CD4-positive, alpha-beta T cell treated with Interleukin-1 beta for 1 hour (primary cell): ENCODE measurements at places on chromosomes 1 and 21.

GRCh38 chr21:36883532-36884486 lies 82.7 kb downstream of the HLCS start:
- DNase-seq: no peak

DNA sequence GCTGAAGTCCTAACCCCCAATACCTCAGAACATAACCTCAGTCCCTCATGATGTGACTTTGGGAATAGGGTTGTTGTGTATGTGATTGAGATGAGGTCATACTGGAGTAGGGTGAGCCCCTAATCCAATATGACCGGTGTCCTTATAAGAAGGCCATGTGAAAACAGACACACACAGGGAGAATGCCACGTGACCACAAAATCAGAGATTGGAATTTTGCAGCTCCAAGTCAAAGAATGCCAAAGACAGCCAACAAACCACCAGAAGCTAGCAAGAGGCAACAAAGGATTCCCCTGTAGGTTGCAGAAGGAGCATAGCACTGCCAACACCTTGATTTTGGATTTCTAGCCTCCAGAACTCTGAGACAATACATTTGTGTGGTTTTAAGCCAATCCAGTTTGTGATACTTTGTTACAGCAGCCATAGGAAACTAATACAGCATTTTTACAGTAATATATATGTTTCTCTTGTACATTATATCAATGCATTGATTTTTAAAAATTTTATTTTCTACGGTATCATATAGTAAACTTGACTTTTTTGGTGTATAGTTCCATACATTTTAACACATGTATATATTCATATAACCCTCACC lies 5.4 kb downstream of the ZSWIM5 start:
- no peak for DNase-seq

DNA sequence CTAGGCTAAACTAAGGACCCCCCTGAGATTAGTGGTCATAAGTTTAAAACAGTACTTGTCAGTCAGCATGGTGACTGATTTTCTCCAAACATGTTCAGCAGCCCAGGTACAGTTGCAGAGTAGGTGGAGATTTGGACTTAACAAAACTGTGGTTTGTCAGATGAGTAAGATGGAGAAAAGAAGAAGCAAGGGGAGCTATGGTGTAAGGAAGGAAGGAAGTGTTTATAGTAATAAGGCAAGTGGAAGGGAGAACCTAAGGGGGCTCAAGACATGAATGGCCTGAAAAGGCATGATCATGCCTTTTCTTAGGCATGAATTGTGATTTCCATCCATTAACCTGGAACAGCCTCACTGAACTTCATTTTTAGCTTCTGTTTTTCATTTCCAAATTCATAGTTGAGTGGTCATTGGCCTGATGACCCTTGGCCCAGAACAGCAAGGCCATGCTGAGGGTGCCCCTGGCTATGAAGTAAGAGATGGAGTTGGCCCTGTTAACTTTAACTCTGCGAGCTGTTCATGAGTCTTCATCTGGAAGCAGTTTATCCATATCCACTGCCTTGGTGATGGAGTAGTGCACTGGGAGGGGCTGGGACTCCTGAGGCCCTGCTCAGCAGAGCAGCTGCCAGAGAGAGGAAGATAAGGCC lies 60.7 kb downstream of the LRRC8D start:
- DNase-seq: no peak

GRCh38 chr1:40796939-40797667 lies 13.5 kb downstream of the KCNQ4 start:
- no peak for DNase-seq

- DNase-seq: no peak
Observed at GRCh38 chr21:45470087-45470515, 65.1 kb downstream of the COL18A1 start.

GRCh38 chr1:41776891-41777441 lies 141.8 kb downstream of the HIVEP3 start:
- no peak for DNase-seq

GRCh38 chr1:54861070-54861761 lies 25.8 kb downstream of the DHCR24 start:
- DNase-seq: no peak

DNA sequence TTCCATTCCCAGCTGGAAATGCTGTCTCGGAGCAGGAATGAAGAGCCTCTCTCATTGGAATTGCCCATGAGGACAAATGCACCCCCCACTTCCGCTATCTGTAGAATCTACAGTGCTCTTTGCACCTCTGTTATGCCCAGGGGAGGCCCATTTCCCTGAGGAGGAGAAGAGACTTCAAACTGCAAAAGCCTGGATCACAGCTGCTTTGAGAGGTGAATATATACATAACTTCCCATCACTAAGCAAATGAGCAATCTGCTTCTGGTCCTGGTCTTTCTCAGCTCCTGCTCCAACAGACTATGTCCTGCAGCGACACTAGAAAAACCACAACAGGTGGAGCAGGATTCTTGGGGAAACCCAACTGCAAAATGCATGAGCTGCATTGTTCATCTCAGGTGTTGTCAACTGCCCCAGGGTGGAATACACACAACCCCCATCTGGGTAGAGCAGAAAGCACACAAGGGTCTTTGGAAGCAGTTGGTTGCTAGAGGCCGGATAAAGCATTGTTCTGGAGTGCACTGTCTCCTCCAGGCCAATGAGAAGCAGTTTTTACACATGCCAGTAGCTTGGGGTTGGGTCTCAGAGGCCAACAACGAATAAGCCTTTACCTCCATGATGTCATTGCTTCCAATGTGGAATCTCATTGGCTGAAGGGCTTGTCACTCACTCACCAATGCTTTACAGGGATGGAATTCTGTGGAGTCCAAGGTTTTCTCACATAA lies 67.7 kb upstream of the RAB4A start:
- DNase-seq: no peak

GRCh38 chr1:33696311-33696710 lies 167.6 kb upstream of the HMGB4 start:
- DNase-seq: no peak

DNA sequence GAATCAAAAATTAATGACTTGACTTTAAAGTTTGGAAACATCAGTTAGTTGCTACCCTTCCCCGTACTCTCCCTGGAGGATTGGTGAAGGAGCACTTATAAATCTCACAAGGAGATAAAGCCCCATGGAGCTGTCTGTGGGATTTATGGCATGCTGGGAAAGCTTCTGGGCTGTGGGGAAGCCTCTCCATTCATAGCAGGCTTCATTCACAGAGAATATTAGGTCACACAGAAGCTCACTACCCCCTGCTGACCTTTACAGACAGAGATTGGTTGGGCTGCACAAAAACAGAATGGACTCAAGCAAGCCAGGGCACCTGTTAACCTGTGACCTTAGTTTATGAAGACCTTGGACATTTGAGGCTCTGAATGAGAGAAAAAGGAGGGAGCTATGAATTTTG lies 32.1 kb downstream of the RGL1 start:
- no peak for DNase-seq

GRCh38 chr1:178543290-178543607 lies 30.3 kb downstream of the TEX35 start:
- DNase-seq: peak; percentile 18

- DNase-seq: no peak
Observed at GRCh38 chr1:103162360-103162759, 54.0 kb upstream of the COL11A1 start.

GRCh38 chr1:209198961-209199750 lies 384.4 kb upstream of the CAMK1G start:
- DNase-seq: no peak

GRCh38 chr1:9894115-9894514 lies 16.0 kb downstream of the CTNNBIP1 start:
- no peak for DNase-seq

- no peak for DNase-seq
Observed at GRCh38 chr21:34994766-34995631, 54.1 kb downstream of the RUNX1 start.

DNA sequence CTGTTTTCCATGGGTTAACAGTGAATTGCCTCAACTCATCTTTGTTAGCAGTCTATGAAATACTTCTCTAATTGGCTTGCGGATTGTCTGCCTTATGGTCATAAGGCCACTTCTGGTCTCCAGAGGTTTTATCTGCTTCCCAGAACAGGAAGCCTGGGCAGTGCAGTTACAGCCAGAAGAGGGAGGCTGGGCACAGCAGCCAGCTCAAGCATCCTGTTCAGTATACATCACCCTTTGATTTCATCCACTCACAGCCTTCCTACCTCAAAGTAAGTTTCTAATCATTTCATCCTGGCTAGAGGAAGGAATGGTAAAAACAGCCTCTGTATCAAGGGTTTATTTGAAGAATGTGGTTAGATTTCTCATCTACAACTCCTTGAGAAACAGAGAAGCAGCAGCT lies 311.5 kb upstream of the DEPDC1 start:
- no peak for DNase-seq

GRCh38 chr21:26117972-26118367 lies 52.6 kb downstream of the APP start:
- no peak for DNase-seq

DNA sequence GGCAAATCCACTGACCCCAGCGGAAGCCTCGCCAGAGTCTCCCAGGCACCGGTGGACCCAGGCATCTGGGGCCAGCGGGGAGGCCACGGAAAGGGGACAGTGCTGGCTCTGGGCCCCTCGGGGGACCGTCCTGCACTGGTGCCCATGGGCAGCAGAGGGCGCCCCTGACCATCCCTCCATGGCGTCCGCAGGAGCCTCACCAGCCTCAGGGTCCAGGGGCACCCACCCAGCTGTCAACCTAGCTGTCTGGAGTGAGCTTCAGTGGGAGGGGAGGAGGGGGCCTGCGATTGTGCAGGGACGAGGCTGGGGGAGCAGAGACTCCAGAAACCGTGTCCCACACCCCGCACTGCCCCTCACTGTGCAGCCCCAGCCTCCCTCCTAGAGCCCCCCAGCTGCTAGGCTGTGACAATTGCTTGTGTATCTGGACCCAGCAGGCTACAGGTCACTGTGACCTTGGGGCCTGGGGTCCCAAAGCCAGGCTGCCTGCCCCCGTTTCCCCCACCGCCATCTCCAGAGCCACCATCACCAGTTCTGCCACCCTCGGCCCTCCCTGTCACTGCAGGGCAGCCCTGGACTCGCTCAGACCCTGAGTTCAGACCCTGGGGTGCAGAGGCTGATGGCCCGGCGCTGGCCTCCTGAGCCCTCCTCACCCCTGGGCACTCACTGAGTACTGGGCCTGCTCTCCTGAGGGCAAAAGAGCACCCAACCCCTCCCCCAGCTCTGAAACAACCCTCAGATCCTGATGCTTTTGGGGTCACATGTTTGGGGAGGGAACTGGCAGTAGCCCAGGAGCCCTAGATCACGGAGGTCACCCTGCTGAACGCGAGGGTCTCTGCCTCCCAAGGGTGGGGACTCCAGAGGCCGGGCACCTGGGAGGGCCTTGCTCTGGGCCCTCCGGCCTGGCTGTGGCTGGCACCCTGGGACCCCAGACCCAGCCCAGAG lies 10.6 kb upstream of the COL6A1 start:
- DNase-seq: peak; percentile 40

GRCh38 chr1:84959294-84959693 lies 37.6 kb downstream of the MCOLN2 start:
- no peak for DNase-seq

DNA sequence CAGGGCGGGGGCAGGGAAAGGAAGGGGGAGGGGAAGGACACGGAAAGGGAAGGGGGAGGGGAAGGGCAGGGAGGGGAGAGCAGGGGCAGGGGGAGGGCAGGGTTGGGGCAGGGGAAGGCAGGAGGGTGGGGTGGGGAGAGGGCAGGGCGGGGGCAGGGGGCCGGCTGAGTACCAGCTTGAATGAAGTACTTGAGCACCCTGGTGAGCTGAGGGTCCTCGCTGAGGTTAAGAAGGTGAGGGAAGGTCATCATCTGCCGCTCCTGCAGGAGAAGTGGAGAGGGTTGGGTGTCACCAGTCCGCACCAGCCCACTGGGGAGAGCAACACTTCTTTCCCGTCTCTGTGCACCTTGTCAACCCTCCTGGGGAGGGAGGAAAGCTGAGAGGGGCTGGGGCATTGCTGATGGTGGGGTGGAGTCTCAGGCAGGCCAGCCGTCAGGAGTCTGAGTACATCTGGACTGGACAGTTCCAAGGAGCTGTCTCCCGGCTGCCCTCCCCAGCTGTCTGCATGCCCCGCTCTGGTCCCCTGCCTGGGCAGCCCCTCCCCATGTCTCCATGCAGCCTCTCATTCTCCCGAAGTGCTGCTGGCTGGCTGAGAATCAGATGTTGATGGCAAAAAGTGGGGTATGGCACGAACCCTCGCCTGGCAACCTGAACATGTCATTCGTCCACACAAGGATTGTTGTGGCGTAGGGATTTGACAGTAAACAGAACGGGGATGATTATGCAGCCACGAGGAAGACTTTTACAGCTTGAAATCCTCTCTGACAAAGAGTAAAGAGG lies 70.0 kb downstream of the SCCPDH start:
- no peak for DNase-seq

DNA sequence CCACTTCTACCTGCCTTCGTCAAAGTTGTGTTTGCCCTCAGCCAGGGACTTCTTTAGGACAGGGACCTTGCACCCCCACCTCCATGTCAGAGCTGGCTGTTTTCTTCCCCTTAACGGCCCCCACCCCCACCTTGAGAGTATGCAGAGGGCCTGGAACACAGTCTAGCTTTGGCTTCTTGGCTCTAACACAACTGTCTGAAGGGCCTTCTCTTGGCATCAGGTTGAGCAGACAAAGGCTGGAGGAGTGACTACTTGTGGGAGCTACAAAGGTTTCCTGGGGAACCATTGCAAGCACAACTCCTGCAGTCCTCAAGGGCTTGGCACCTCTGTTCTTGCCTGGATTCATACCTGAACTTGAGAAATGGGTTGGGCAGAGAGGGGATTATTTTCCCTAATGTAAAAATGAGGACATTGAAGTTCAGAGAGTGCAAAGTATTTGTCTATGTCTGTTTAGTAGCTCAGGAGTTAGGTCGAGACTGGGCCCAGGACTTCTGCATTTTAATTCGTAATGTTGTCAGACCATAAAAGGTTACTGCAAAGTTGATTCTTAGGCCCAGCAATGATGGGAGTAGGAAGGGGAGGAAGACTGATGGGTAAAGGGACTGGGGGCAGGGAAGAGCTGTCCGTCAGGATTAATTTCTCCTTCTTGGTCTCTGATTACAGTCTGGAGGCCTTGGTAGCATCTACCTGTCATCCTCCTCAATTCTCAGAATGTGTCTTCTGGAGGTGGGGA lies 2.6 kb downstream of the CYP4B1 start:
- no peak for DNase-seq

- DNase-seq: no peak
Observed at GRCh38 chr1:170701962-170702361, 38.0 kb downstream of the PRRX1 start.

- DNase-seq: no peak
Observed at GRCh38 chr1:55767171-55767570, 552.0 kb upstream of the USP24 start.

GRCh38 chr1:172530000-172530399 lies 3.0 kb upstream of the SUCO start:
- no peak for DNase-seq
